Occipital lobe (tissue), 3 donors: ENCODE measurements at places on chromosomes 16 and 17. TPM values are rescaled to one million over a fixed set of nuclear protein-coding genes. Genes with fewer than 3 reads are reported as not detected.

The MYH13 gene
- not detected for total RNA-seq

The MT3 gene
- total RNA-seq: 8.6 TPM

The TRAPPC2L gene
- 30.4 TPM for total RNA-seq

The KRT20 gene
- total RNA-seq: not detected

The SPNS3 gene
- 0.47 TPM for total RNA-seq

The HP gene
- total RNA-seq: 1.4 TPM

The EFNB3 gene
- total RNA-seq: 13.7 TPM

The CBX2 gene
- 5.6 TPM for total RNA-seq

The CCL22 gene
- not detected for total RNA-seq

The GPR142 gene
- total RNA-seq: not detected

The SYT17 gene
- 6.2 TPM for total RNA-seq

The IRF8 gene
- total RNA-seq: 9.8 TPM

The TBC1D3L gene
- 0.78 TPM for total RNA-seq

The FBXW10 gene
- total RNA-seq: 0.47 TPM

The C17orf78 gene
- not detected for total RNA-seq

The RRAD gene
- 0.94 TPM for total RNA-seq

The CLDN9 gene
- not detected for total RNA-seq

The HSPB9 gene
- not detected for total RNA-seq

The CDH13 gene
- 27.3 TPM for total RNA-seq

The SRL gene
- 0.16 TPM for total RNA-seq

The HIGD1B gene
- 3.7 TPM for total RNA-seq

The SGCA gene
- not detected for total RNA-seq

The RMI2 gene
- total RNA-seq: 4.1 TPM

The CCP110 gene
- 85.5 TPM for total RNA-seq

The RARA gene
- total RNA-seq: 7.2 TPM

The KRT40 gene
- not detected for total RNA-seq

The KRTAP4-5 gene
- not detected for total RNA-seq

The KCNH6 gene
- total RNA-seq: 0.16 TPM

The TEX19 gene
- total RNA-seq: not detected

The CLEC10A gene
- total RNA-seq: not detected

The CPNE7 gene
- 14.8 TPM for total RNA-seq

The SPECC1 gene
- total RNA-seq: 49.1 TPM

The SULT1A2 gene
- not detected for total RNA-seq

The CRHR1 gene
- total RNA-seq: 6.6 TPM

The FOXJ1 gene
- 4.5 TPM for total RNA-seq

The KCTD13 gene
- 15.6 TPM for total RNA-seq

The IL21R gene
- total RNA-seq: not detected

The CTRB1 gene
- not detected for total RNA-seq

The TMEM98 gene
- total RNA-seq: 35.6 TPM

The NGFR gene
- total RNA-seq: 3.3 TPM

The REXO5 gene
- 9.4 TPM for total RNA-seq

The CDRT15L2 gene
- not detected for total RNA-seq

The ATP6V0D1 gene
- 63.0 TPM for total RNA-seq

The TBC1D3I gene
- 0.62 TPM for total RNA-seq

The NPIPB13 gene
- 0.78 TPM for total RNA-seq

The ZNF174 gene
- 8.0 TPM for total RNA-seq

The NOG gene
- total RNA-seq: 3.7 TPM

The GAS2L2 gene
- total RNA-seq: 0.16 TPM

The ADGRG1 gene
- total RNA-seq: 31.4 TPM

The SALL1 gene
- total RNA-seq: 4.4 TPM

The KRT25 gene
- total RNA-seq: not detected

The ZP2 gene
- not detected for total RNA-seq

The SLC22A31 gene
- total RNA-seq: not detected

The LHX1 gene
- total RNA-seq: not detected

The CLEC18A gene
- total RNA-seq: not detected

The PRSS53 gene
- 2.2 TPM for total RNA-seq

The TMED6 gene
- total RNA-seq: not detected

The EVPLL gene
- not detected for total RNA-seq

The TAOK1 gene
- total RNA-seq: 170 TPM
